ENCODE measurements at places on chromosomes 13 and 19. TPM values are rescaled to one million over a fixed set of nuclear protein-coding genes. Genes with fewer than 3 reads are reported as not detected.

SBK2 gene
- not detected for total RNA-seq

CPAMD8 gene
- 0.18 TPM for total RNA-seq

ZNF610 gene
- 0.29 TPM for total RNA-seq

ZNF417 gene
- 11.6 TPM for total RNA-seq

NRTN gene
- 0.23 TPM for total RNA-seq

ZSWIM9 gene
- 8.4 TPM for total RNA-seq

TSKS gene
- 2.0 TPM for total RNA-seq

FUT3 gene
- total RNA-seq: not detected

TRPM4 gene
- total RNA-seq: 1.4 TPM

CYP4F3 gene
- not detected for total RNA-seq

CERS1 gene
- not detected for total RNA-seq

CEACAM19 gene
- total RNA-seq: 1.1 TPM

SIAH3 gene
- 0.03 TPM for total RNA-seq

CXCL17 gene
- not detected for total RNA-seq

FPR1 gene
- total RNA-seq: not detected

PROZ gene
- not detected for total RNA-seq

ZNF20 gene
- 2.8 TPM for total RNA-seq

KLK12 gene
- not detected for total RNA-seq

GAPDHS gene
- total RNA-seq: not detected
